GM06990 (cell line): ENCODE measurements at places on chromosomes 1 and 21.

- no peak for DNase-seq
Observed at GRCh38 chr21:10273196-10273595, 248.2 kb upstream of the TPTE start.

DNA sequence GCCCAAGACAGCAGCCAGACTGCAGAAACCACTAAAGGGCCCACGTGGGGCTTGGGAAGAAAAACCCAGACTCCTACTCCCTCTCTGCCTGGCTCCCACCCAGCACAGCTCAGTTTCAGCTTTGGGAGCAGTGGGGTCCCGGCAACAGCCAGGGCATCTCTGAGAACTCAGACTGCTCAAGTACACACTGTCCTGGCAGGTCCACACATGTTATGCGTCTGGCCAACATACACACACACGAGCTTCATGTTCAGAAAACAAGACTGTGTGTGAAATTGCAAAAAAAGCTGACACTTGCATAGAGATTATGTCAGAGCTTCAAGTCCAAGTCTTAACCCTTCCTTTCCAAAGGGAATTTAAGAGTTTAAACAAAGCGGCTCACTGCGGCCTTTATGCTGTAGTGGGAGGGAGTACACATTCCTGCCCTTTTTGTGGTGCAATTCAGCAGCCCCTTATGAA lies 136.6 kb upstream of the CD34 start:
- DNase-seq = no peak

GRCh38 chr1:101295209-101295608 lies 58.4 kb downstream of the S1PR1 start:
- DNase-seq = no peak

DNA sequence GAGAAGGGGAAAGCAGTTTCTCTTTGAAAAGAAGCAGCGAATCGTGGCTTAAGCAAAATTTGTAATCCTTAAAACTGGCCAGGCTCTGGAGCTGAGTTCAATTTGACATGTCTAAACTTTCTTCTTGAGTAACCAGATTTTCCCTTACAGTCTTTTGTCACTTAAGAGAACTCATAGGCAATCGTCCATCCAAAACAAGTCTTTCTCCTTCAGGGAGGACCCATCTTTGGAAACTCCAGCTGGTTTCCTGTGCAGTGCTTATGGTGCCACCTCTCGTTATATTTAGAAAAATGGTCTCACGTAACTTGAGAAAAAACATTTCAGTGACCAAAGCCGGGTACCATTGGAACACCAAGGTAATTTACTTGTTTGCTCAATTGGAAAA lies 1.8 kb upstream of the PTTG1IP start:
- DNase-seq = no peak

GRCh38 chr1:154323493-154323892 lies 1.8 kb upstream of the ATP8B2 start:
- DNase-seq = no peak

- DNase-seq = peak; percentile 32
Observed at GRCh38 chr1:23202263-23202749, 15.0 kb downstream of the HTR1D start.

DNA sequence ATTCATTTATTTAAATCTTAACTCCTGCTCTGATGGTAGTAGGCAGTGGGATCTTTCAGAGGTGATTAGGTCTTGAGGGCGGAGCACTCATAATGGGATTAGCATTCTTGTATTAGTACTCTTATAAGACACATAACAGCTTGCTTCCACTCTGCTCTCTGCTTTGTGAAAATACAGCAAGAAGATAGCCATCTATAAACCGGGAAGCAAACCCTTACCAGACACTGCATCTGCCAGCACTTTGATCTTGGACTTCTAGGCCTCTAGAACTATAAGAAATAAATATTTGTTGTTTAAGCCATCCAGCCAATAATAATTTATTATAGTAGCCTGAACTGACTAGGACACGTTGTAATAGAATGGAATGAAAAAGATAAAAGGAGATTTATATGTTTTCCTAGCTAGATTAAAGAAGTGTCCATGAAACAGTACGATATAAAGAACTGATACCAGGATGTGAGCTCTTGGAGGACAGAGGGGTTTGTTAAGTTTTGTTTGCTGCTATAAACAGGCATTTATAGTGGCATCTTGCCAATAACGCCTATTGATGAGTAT lies 869.9 kb downstream of the MRPL39 start:
- no peak for DNase-seq

DNA sequence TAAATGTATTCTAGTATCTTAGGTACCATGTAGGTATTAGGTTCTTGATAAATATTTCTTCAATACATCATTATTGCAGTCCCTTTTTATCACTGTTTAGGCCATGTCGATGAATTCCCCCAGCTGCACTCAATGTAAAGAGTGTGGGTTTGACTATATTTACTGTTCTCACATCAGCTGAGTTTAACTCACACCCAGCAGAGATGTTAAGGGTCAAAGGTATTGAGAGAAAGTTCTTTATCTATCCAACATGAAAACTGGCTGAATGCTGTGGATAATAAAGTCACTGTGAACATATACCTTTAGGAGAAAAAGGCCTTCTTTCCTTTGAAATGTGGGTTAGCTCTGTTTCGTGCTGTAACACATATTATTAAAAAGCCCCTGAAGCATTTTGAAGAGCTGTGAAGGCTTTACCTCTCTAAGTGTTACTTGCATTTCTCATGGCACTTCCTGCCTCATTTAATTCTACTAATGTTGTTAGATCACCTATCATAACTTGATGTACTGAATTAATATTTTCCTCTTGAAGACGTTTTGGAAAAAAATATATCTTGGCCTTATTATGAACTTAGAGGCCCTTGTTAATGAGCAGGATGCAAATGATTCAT lies 19.1 kb upstream of the LYST start:
- no peak for DNase-seq

DNA sequence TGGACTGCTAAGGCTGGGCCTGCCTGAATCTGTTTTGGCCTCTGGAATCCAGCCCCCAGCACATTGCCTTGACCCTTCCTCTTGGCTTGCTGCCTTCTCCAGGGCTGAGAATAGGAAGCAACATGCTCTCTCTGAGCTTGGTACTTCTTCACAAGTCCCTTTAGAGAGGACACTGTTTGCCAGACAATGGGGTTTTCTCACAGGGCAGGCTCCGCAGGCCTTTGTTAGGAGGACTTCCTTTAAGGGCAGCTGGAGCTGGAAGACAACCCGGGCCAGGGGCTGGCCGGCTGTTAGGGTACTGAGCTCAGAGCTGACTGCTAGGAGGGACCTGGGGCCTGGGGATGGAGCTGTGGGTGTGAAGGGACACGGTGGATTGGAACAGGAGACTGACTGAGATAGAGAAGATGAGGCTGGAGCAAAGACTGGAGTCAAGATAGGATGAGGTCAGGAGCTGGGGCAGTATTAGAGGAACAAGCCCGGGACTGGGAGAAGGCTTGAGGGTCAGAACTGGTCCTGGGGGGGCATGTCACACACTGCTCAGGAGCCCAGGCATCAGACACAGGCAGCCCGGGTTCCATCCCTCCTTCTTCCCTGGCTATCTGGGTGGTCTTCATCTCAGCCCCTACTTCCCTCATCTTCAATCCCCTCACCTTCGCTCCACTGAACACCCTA lies 5.4 kb upstream of the ALPL start:
- DNase-seq = no peak

- DNase-seq = no peak
Observed at GRCh38 chr1:45868861-45869260, 65.4 kb downstream of the MAST2 start.

- no peak for DNase-seq
Observed at GRCh38 chr1:246932366-246932700, 585 bp upstream of the AHCTF1 start.

DNA sequence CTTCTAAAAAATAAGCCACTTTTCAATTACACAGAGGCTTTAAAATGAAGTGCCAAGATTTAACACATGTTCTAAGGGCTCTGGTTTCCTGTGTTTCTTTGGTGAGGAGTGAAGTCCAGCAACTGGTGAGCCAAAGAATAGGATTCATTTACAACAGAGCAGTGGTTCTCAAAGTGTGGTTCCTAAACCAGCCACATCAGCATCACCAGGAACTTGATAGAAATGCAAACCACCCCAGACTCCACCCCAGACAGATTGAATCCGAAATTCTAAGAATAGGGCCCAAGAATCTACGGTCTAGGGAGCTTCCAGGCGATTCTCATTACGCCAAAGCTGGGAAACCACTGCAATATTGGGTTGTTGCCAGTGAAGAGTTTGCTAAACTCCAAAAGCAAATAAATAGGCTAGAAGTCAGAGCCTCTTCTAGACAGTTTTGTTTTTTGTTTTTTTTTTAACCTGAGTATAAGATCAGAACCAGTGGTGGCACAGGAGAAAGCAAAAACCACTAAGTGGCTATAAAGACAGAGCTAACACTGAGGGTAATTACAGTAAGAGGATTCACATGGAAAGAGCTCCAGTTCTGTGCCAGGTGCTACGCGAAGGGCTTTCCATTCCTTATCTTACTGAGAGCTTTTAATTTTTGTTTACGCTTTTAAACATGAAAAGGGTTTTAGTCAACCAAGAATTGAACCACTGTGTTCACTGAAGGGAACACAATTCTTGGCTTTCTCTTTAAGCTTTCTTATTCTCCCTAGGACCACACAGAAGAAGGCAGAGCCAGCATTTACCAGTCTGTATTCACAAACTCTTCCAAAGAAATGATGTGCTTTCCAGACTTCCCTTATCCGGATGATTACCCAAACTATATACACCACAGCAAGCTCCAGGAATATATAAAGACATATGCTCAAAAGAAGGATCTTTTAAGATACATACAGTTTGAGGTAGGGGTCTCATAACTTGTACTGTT lies 42.4 kb upstream of the FMO2 start:
- DNase-seq = no peak

- no peak for DNase-seq
Observed at GRCh38 chr1:45329445-45329844, 2.8 kb downstream of the HPDL start.

DNA sequence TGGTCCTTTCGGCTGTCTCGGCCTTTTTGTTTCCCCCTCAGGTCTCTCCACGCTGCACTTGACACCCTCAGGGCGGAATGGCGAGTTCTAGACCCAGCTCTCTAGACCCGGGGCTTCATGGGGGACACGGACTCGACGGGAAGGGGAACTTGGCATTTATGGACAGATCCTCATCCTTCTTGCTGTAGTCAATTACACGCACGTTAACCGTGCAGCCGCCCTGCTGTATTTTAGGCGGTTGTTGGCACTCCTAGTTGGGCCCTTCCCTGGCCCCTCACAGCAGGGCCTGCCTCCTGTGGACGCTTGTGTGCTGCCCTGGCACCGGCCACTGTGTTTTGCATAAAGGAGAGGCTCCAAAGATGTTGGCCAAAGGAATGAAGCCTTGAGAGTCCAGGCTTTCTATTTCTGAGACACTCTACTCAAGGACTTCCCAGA lies 558 bp upstream of the BTG3 start:
- DNase-seq = no peak

DNA sequence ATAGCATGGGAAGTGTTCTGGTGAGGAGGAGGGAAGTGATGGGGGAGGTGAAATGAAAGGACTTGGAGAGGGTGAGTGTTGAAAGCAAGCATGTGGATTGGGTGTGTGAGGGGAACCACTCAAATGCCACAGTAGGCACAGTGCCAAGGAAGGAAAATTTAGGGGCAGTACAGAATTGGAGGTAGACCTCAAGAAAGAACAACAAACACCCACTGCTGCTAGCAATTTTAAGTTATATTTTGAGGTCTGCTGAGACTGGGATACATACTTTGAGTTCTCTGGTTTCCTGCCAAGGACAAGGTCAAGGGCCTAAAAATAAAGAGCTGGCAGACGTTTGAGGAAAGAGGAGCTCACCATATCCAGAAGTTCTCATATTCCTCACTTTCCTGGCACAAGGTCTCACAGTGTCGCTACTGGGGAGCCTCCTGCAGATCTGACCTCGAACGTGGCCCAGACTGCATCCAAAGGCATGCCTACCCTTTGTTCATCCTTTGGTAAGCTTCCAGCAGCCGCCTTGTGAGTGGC lies 104.0 kb downstream of the BRINP2 start:
- no peak for DNase-seq

DNA sequence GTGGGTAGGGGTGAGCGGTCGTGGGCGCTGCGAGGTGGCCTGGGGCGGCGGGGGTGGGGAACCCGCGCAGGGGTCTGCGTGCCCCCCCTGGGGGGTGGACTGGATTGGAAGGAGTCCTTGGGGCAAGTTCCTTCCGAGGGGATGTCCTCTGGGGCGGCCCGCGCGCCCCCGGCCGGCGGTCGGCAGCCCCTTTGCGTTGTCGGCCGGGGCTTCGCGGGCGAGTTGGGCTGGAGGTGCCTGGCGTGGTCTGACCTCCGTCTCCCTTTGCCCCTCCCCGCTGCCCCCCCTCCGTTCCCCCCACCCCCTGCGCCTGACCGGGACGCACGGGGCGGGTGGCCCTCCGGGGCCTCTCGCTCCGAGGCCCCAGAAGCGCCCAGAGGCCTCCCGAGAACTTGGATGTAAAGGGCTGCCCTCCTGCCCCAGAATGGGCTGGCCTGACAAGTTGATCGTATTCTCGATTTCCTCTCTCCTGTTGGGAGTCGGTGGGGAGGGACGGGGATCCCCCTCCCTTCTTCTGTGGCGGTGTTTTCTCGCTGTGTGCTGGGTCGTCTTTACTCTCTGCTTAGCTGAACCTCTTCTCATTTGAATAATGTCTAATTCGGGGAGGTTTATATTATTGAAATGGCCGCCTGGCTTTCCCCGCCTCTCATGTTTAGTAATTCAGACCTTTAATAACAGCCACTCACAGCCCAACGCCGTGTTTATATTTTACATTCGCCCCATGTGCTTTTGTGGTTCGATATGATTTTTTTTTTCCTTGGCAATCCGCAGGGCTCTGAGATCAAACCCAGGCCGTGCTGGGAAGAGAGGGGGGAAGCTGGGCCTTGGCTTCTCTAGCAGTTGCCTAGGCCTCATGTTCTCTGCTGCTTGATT lies 1.3 kb downstream of the POU2F1 start:
- peak; percentile 82 for DNase-seq

DNA sequence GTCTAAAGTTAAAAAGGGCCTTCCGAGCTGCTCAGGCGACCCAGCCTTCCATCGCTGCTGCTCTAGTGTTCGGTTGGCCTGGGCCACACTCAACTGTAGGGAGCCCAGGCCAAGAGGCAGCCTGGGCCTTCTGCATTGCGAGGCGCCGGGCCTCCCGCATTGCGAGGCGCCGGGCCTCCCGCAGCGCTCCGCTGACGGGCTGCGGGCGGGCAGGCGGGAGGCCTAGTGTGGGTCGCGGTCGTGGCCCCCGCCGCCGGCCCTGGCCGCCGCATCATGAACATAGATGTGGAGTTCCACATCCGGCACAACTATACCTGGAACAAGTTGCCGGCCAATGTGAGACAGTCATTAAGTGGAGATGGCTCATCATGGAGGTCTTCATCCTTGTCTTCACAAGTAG lies 48.3 kb downstream of the PPIAL4G start:
- DNase-seq = no peak

DNA sequence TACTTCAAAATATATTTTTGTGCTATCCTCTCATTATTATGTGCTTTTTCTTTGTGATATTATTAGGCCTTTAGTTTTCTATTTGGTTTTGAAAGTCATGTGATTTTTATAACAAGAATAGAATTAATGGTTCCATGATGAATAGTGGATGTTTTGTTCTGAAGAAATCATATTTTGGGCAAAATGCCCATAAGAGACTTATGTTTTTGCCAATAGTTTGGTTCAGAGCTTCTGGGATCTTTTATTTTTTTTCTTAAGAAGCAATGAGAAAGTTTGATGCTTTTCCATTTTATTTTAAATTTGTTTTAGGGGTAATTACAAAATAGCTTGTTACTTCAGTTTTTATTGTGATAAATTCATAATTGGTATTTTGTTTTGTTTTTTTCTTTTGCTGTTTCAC lies 49.8 kb downstream of the LYPLAL1 start:
- no peak for DNase-seq

- no peak for DNase-seq
Observed at GRCh38 chr1:242454262-242455051, 70.0 kb downstream of the PLD5 start.

- DNase-seq = no peak
Observed at GRCh38 chr1:29383746-29384371, 147.5 kb downstream of the PTPRU start.

GRCh38 chr1:234914606-234915290 lies 213.9 kb downstream of the TOMM20 start:
- DNase-seq = no peak
